ENCODE measurements at places on chromosomes 16 and 17. TPM values are rescaled to one million over a fixed set of nuclear protein-coding genes. Genes with fewer than 3 reads are reported as not detected.

- H3K27me3 ChIP-seq = peaks cover 2% of the 10 kb centered on the region
- H3K36me3 ChIP-seq = no peaks in the 10 kb centered on the region
- H3K27ac ChIP-seq = no peak overlapping the region
- peak; percentile 41 for DNase-seq
Observed at GRCh38 chr17:35192708-35193107, 1.5 kb downstream of the SLC35G3 start.

DNA sequence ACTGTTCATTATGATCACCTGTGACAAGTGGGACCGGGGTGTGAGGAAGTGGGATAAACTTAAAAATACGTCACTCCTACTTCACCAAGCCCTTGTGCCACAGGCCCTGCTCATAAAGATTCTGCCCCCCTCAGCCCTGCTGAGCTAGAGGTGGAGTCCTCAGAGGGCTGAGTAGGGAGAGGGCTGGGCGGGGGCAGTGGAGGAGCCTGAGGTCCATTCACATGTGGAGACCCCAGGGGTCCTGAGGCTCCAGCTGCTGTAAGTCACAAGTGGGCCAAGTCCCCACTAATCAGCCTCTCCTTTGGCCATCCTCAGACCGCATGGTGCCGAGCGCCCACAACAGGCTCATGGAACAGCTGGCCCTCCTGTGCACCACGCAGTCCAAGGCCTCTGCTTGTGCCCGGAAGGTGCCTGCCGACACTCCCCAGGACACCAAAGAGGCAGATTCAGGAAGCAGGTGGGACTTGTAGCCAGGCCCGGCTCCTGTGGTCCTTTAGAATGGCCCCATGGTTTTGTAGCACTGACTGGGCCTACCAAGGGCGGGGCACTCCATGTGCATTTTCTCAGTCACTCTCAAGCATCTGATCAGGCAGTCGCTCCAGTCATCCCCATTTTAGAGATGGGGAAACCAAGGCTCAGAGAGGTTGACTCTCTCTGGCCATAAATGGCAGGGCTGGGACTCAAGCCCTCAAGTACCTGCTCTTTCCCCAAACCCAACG, 10.4 kb downstream of the DNAAF8 start:
- no peak overlapping the region for H3K4me3 ChIP-seq
- H3K4me1 ChIP-seq = peaks cover 15% of the 10 kb centered on the region
- no peak overlapping the region for H3K27ac ChIP-seq
- no peaks in the 10 kb centered on the region for H3K36me3 ChIP-seq
- DNase-seq = no peak

DNA sequence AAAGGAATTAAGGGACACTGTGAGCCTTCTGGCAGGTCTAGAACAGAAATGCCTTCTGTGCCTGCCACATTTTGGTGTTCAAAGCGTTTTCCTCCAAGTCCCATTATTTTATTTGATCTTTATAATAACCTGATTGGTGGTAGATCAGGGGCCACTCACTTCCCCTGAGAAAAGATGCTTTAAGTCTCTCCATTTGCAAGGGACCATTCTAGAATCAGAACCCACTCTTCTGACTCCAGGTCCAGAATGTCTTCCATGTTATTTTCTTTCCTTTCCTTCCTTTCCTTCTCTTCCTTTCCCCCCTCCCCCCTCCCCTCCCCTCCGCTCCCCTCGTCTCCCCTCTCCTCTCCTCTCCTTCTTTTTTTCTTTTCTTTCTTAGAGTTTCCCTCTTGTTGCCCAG, 19.3 kb upstream of the CDC42EP4 start:
- no peaks in the 10 kb centered on the region for H3K27me3 ChIP-seq
- H3K4me3 ChIP-seq = no peak overlapping the region
- no peak overlapping the region for H3K27ac ChIP-seq
- no peaks in the 10 kb centered on the region for H3K4me1 ChIP-seq

DNA sequence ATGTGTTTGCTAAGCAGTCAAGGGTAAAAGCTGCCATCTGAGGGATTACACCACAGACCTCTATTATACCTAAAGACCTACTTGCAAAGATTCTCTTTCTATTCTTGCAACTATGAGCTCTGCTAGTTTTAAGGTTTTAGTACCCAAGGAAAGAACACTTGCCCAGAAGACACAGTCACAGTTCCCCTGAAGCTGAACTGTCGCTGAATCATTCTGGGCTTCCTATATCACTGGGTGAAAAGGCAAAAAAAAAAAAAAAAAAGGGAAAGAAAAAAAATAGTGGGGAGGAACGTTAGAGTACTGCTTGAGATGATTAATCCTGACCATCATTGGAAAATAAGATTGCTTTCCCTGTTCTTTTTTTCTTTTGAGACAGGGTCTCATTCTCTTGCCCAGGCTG, 37.9 kb downstream of the LYRM1 start:
- peaks cover 30% of the 10 kb centered on the region for H3K4me1 ChIP-seq
- H3K27me3 ChIP-seq = no peaks in the 10 kb centered on the region
- peak; percentile 60 for DNase-seq
- H3K4me3 ChIP-seq = no peak overlapping the region
- H3K27ac ChIP-seq = peak overlapping the region; percentile 84

GRCh38 chr16:70589998-70590471, 56.3 kb upstream of the IL34 start:
- no peaks in the 10 kb centered on the region for H3K4me1 ChIP-seq
- peaks cover 5% of the 10 kb centered on the region for H3K27me3 ChIP-seq
- H3K27ac ChIP-seq = no peak overlapping the region
- H3K36me3 ChIP-seq = no peaks in the 10 kb centered on the region
- no peak overlapping the region for H3K4me3 ChIP-seq
- DNase-seq = no peak

DNA sequence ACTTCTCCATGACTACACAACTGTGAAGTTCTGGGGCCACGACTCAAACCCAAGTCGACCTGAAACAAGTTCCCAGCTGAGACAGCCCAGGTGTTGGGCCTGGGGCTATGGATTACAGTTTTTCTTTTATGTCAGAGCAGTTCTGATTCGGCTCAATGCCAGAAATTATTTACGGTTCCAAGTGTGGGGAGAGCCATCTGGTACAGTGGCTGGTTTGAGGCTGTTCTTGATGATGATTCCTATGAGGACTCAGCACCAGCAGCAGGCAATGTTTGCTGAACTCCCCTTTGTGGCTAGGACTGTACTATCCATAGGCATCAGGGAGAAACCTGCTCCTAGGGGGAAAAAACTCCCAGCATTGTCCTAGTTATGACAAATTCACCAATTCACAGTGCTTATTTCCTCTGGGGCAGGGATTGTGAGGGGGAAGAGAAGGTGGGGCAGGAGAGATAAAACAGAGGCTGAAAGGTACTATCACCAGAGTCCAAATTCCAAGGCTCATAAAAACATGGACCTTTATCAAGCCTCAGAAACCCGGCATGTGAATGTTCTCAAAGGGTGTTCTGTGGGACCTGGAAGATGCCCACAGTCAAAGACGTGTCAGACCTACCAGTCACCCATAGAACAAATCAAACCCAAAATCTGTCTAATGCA, 18.2 kb upstream of the CMTM4 start:
- H3K27me3 ChIP-seq = peaks cover 3% of the 10 kb centered on the region
- no peaks in the 10 kb centered on the region for H3K36me3 ChIP-seq
- H3K4me3 ChIP-seq = no peak overlapping the region

- H3K36me3 ChIP-seq = no peaks in the 10 kb centered on the region
- peaks cover 1% of the 10 kb centered on the region for H3K27me3 ChIP-seq
Observed at GRCh38 chr16:30996324-30996984, 11.4 kb downstream of the HSD3B7 start.

DNA sequence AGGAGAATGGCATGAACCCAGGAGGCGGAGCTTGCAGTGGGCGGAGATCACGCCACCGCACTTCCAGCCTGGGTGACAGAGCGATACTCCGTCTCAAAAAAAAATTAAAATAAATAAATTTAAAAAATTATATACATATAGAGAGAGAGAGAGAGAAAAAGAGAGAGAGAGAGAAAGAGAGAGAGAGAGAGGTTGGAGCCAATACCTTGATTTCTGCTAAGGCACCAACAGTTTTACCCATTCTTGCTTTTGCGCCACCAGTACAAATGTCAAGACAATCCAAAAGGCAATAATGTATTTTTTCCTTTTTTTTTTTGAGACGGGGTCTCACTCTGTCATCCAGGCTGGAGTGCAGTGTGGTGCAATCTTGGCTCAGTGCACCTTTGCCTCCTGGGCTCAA, 17.2 kb downstream of the BRIP1 start:
- H3K27ac ChIP-seq = no peak overlapping the region
- no peak overlapping the region for H3K4me3 ChIP-seq
- no peaks in the 10 kb centered on the region for H3K27me3 ChIP-seq
- H3K36me3 ChIP-seq = peaks cover 35% of the 10 kb centered on the region

GRCh38 chr16:67884684-67885083, at the start of gene NRN1L:
Gene NRN1L (plus strand): TSS chr16:67884885. CDS start chr16:67884904, 19 bp downstream.
- peaks cover 34% of the 10 kb centered on the region for H3K36me3 ChIP-seq
- H3K4me1 ChIP-seq = no peaks in the 10 kb centered on the region
- no peak within 1 kb of the TSS for H3K27ac ChIP-seq
- no peak for DNase-seq
- no peak within 1 kb of the TSS for H3K4me3 ChIP-seq

DNA sequence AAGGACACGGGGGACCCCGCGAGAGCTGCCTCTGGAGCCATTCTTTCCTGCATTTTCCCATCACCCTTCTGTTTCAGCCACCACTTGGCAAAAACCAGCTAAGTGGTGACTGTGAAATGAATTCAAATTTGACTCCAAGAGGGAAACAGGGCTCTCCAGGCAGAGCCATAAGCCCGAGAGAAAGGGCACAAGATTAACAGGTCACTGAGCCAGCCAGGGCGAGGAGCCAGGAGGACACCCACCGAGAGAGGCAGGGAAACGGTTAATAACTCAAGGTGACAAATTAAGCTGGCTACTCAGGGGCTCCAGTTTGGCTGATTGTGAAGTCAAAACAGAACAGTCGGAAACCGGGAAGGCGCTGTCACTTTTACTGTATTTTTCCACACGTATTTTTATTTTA, 67.8 kb upstream of the SOX9 start:
- H3K27ac ChIP-seq = no peak overlapping the region
- no peak for DNase-seq
- H3K27me3 ChIP-seq = no peaks in the 10 kb centered on the region
- no peaks in the 10 kb centered on the region for H3K36me3 ChIP-seq
- H3K4me1 ChIP-seq = no peaks in the 10 kb centered on the region
- no peak overlapping the region for H3K4me3 ChIP-seq

GRCh38 chr17:4759776-4760236, 11.9 kb upstream of the TM4SF5 start:
- H3K27me3 ChIP-seq = peaks cover 31% of the 10 kb centered on the region
- no peak overlapping the region for H3K4me3 ChIP-seq
- no peak for DNase-seq
- no peak overlapping the region for H3K27ac ChIP-seq
- no peaks in the 10 kb centered on the region for H3K36me3 ChIP-seq

GRCh38 chr16:31002250-31002700, 8.2 kb downstream of the STX1B start:
- no peak overlapping the region for H3K4me3 ChIP-seq
- no peaks in the 10 kb centered on the region for H3K36me3 ChIP-seq
- DNase-seq = no peak
- H3K27ac ChIP-seq = no peak overlapping the region
- H3K4me1 ChIP-seq = no peaks in the 10 kb centered on the region

DNA sequence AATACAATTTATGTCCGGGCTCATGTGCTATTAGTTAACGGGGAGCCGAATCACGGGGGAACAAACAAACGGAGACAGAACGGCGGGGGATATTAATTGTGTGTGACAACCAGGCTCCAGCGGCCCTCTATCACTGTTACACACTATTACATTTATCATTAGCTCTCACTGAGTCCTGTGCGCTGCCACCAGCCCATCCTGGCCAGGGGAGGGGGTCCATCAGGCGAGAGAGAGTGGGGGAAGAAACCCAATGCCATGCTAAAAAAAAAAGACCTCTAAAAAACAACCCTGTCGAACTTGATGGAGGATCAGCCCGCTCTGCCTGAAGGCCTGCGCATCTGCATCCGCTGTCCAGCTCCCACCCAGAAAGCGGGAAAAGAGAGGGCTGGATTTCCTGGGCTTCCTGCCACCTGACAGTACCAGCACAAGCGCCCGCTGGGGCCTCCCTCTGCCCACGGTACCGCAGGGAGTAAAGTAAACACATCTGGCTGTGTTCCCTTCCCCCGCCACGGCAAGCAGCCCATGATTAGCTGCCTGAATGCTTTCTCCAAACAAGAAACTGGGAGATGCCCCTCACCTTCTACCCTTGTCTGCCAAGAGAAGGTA, 41.7 kb downstream of the PIPOX start:
- H3K4me3 ChIP-seq = no peak overlapping the region
- H3K27ac ChIP-seq = no peak overlapping the region
- H3K36me3 ChIP-seq = peaks cover 36% of the 10 kb centered on the region
- no peaks in the 10 kb centered on the region for H3K4me1 ChIP-seq
- no peaks in the 10 kb centered on the region for H3K27me3 ChIP-seq

GRCh38 chr17:81197831-81198490, 24.8 kb downstream of the CEP131 start:
- H3K27ac ChIP-seq = no peak overlapping the region
- H3K36me3 ChIP-seq = no peaks in the 10 kb centered on the region
- no peak for DNase-seq
- no peaks in the 10 kb centered on the region for H3K27me3 ChIP-seq
- no peaks in the 10 kb centered on the region for H3K4me1 ChIP-seq
- no peak overlapping the region for H3K4me3 ChIP-seq

Gene SLC52A1
- total RNA-seq = 0.14 TPM

Gene AIPL1
- not detected for total RNA-seq

Gene FNDC8
- total RNA-seq = not detected

Gene ZNF385C
- 0.16 TPM for total RNA-seq

Gene BICDL2
- total RNA-seq = 0.63 TPM

Gene EVPLL
- total RNA-seq = not detected

Gene GRB7
- not detected for total RNA-seq

Gene CRISPLD2
- 0.19 TPM for total RNA-seq
